ENCODE measurements at places on chromosomes 16 and 17. TPM values are rescaled to one million over a fixed set of nuclear protein-coding genes. Genes with fewer than 3 reads are reported as not detected.

The OTOA gene
- total RNA-seq, result 0.14 TPM

The HS3ST3A1 gene
- total RNA-seq, result not detected

The SDR42E1 gene
- total RNA-seq, result 3.6 TPM

The ABCA10 gene
- 2.3 TPM for total RNA-seq

The USP32 gene
- 68.5 TPM for total RNA-seq

The HSF5 gene
- 1.00 TPM for total RNA-seq

The CNGB1 gene
- total RNA-seq, result not detected

The CFAP97D1 gene
- not detected for total RNA-seq

The NXPH3 gene
- not detected for total RNA-seq

The VWA3A gene
- total RNA-seq, result 0.35 TPM

The TPPP3 gene
- 3.0 TPM for total RNA-seq

The GP2 gene
- not detected for total RNA-seq

The OR3A3 gene
- total RNA-seq, result not detected

All from natural killer cell (primary cell).